ENCODE measurements at places on chromosomes 11 and 22.

GRCh38 chr11:122977470-122978298 lies 4.0 kb downstream of the BSX start:
- DNase-seq: no peak

DNA sequence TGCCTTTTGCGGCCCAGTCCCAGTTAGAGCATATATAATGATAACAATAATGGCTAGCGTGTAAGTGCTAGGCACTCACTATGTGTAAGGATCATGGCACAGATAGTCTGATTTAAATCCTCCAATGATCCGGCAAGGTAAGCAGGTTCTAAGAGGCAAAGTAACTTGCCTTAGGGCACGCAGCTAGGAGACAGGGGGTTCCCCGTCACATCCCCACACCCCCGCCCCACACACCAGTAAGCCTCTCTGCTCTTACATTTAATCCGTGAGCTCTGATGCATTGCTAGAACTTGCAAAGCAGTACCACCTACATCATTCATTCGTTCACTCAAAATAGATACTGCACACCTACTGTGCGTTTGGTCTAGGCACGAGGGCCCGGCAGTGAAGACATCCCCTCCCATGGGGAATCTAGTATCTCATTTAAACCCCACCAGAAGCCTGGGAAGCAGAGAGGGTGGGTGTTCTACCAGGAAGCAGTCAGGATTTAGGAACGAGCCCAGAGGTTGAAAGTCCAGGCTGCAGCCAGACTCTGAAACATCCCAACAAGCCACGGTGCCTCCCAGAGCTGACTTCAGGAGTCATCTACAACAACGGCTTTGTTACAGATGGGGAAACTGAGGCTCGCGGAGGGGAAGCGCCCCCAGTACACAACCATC lies 20.6 kb downstream of the TMPRSS6 start:
- DNase-seq: no peak

- no peak for DNase-seq
These were observed 1.1 kb downstream of the FXYD2 start for GRCh38 chr11:117823294-117823945.

GRCh38 chr11:121762820-121763219 lies 310.1 kb upstream of the SORL1-AS1 start:
- DNase-seq: no peak

- DNase-seq: no peak
These were observed 52.1 kb downstream of the GDPD4 start for GRCh38 chr11:77249427-77249826.

DNA sequence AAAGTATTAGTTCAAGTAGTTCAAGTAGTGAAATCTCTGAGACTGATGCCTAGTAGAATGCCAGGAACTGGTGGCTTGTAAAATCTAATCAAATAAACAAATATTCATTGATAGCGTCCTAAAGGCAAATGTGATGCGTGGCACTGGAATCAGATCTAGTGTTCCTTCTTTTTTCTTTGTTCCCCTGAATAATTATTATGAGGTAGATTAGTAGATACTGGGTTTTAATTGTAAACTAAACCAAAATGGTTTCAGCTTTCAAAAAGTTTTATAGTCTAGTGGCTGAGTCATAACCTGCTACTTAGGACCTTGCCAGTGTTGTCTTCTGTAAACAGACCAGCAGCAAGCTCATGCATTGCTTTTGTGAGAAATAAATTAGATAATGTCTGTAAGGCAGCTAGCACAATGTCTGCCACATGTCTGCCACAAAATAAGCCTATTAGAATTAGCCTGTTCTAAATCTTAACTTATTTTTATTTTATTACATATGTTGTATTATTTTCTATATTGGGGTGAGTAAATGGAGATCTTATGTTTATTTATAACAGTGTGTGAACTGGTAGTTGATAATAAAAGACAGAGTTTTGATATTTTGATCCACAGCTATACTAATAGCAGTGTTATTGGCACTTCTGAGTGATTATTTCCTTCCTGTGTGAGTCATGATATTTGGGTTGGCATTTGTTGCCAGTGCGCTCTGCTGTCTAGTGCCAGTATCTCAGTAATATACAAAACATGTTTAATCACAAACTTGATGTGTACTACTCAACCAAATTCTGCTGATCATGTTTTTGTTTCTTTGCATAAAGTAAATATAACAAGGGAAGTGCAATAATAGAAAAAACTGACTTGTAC lies 135.7 kb downstream of the TMEM135 start:
- DNase-seq: peak; percentile 41

GRCh38 chr11:135009125-135009524 lies 597.1 kb upstream of the B3GAT1 start:
- no peak for DNase-seq

DNA sequence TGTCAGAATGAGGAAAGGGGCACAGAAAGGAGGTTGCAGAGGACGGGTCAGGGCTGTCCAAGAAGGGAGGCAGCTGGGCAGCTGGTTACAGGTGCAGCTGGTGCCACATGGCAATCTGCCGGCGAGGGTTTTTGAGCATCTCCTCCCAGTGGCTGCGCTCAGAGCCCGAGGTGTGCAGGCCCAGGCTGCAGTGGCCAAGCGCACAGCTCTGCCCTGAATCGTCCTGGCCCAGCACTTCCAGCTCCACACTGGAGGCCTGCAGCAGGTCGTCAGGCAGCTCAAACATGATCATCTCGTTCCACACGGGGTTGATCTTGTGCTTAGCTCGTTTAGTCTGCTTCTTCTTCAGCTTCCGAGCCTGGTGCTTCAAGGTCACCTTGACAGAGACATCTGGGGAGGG lies 42.2 kb downstream of the SYT13 start:
- DNase-seq: no peak

DNA sequence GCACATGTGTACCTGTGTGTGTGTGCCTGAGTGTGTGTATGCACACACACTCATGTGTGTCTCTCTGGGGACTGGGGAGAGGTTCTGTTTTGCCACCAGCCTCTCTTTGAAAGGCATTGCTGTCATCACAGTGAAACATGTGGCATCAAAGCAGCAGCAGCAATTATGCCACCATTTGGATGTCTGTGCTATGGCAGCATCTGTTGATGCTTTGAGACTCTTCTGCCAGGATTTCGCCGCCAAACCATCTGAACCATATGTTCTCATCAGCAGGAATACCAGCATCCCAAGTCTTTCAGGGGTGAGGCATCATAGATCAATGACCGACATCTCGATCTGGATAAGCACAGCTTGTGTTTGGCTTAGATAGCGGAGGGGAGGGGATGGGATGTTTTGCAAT lies 168.6 kb downstream of the FAT3 start:
- DNase-seq: no peak

DNA sequence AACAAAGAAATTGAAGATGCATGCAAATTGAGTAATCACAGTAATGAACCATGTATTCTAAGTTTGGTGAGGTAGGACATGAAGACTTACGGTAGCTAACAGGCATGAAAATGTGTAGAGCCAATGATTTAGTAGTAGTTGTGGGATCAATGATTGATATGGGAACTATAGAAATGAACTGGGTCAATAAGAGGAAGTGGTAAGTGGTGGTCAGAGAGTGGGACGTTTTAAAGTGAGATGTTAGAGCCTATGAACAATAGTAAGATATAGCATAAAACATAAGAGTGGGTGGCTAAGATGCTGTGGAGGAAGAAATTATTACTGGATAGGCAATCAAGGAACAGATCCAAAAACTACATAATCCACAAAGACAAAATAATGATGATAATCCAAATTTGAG lies 45.0 kb downstream of the DLG2 start:
- DNase-seq: no peak

DNA sequence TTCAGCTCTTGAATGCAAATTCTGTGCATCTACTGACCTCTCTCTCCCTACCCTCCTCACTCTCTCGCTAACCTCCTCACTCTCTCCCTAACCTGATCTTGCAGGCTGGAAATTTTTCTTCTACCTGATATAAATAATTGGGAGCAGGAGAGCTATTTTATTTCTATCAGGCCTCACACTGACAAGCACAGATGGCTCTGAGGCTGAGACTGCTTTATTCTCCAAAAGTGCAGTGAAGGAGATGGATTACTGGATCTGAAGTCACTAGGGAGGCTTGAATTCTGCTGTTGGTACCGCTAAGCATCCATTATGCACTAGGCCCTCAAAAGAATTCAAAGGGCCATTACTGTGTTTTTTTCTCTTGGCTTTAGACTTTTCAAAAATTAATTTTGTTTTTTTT lies 19.4 kb upstream of the LDHA start:
- DNase-seq: no peak

DNA sequence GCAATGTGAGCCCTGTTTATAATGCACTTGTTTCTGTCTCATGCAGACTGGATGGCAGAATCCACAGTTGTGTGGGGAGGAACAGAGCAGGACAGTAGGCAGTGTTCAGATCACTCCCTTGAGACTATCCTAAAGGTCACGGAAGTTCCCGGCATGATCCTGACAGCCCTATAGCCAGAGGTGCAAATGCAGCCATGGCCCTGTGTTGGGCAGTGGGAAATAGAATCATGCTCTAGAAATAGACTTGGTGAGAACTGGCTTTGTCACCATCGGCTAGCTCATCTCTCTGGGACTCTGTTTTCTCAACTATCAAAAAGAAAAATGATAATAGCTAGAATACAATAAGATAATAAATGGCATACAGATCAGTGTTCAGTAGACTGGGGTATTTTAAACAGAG lies 123.2 kb downstream of the FEZ1 start:
- no peak for DNase-seq

- DNase-seq: no peak
These were observed 100.6 kb downstream of the RPS6KA4 start for GRCh38 chr11:64459609-64460008.

- DNase-seq: no peak
These were observed 54.2 kb downstream of the GRAMD4 start for GRCh38 chr22:46674367-46674781.

DNA sequence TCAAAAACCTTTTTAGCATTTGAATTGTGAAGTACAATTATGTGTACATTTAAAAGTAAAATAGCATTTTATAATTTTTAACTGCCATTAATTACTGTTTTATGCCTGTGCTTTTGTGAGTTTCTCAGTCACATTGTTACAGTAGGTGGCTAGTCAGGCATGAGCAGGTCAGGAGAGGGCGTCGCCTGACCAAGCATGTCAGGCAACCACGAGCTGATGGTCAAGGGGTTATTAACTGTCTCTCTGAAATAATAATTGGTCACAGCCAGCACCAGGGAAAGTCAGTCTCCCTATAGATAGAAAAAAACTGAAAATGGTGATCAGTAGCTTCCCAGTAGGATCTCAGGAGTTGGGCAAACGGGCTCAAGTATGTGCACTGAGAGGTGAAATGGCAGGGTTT lies 19.4 kb upstream of the CCDC81 start:
- DNase-seq: no peak

- no peak for DNase-seq
These were observed 88.3 kb downstream of the C22orf31 start for GRCh38 chr22:28973352-28973751.

DNA sequence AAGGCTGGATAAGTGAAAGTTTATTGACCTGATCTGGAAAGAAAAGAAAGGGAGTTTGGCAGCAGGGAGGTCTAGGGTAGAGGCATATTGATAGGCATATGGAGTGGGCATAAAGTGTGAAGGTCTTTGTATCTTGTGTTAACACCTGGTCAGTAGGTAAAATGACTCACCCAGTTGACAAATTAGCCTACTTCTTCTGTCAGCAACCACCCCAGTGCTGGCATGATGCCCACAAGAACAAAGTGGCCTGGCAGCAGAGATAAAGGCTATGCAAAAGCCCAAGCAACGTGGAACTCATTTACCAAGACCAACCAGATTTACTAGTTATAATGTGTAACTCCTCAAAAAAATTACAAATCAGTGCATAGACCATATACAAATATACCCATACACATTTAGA lies 4.9 kb downstream of the OR10A3 start:
- DNase-seq: no peak

- DNase-seq: no peak
These were observed 13.9 kb upstream of the PTS start for GRCh38 chr11:112212290-112212689.

DNA sequence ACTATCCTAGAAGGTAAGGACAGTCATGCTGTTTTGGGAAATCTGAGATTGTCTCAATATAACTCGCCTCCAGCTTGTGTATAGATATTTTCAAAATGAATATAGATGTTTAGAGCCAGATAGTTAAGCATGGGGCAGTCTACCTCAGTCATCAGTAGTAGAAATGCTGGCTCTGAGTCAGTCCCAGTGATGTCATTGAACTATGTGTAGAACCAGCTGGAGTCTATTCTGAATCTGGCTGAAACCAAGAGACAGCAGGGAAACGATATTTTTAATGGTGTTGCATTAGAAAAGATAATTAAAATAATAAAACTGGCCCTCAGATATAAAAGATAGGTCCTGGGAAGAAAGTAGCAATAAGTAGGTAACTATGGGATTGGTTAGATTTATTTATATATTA lies 25.9 kb downstream of the PIWIL4 start:
- DNase-seq: no peak

DNA sequence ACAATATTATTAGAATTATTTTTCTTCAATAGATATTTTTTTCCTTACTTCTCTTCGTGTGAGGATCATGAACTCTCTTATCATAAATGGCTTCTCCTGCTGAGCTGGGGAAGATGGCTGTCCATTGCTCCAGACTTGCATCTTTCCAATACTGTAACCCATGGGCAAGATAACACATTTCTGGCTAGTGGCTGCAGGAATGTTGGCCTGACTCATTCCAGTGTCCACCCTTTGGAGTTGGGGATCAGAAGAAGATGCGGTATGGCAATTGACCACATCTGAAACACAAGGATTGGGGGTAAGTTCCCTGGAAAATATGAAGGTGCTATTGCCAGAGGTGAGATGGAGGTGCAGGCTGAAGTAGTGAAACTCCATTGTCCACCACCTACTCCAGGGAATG lies 92.8 kb downstream of the FAR1 start:
- DNase-seq: no peak

GRCh38 chr11:17547051-17547577 lies at the start of gene OTOG:
Gene OTOG (plus strand): TSS chr11:17547259. CDS start chr11:17547373, 114 bp downstream.
- DNase-seq: no peak

DNA sequence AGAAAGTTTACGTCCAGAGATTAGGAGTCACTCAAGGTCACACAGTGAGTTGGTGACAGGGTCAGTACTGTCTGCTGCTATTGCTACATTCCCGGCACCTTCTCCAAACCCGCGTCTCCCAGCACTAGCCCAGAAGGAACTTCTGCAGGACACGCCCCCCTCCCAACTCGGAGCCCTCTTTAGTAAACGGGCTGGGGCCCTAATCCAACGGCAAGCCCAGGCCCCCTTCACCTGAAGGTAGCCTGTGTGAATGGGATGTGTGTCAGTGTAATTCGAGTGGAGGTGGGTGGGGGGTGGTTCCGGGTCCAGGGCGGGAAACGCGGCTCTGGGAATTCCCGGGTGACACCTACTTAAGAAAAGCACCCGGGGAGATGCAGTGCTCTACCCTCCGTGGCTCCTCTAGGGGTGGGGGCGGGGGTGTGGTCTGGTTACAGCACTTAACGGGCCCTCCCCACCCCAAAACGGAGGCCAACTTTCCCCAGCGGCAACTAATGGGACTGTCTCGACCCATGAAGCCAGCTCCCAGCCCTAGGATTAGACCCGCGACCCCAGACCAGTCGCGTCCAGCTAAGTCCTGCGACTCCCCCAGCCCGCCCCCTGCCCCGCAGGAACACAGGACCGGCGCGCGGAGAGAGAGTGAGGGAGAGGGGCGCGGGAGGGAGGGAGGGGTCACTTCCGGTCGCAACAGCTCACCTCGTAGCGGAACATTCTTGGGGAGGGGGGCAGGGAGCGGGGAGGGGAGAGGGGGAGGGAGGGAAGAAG lies 468 bp downstream of the PATL1 start:
- no peak for DNase-seq

GRCh38 chr22:17807578-17808410 lies 33.5 kb upstream of the BID start:
- DNase-seq: no peak

GRCh38 chr11:17607083-17607429 lies 60.0 kb downstream of the OTOG start:
- DNase-seq: no peak

- no peak for DNase-seq
These were observed 23.5 kb downstream of the APLNR start for GRCh38 chr11:57213342-57214097.
